Stimulated activated CD4-positive, alpha-beta T cell treated with anti-CD3 and anti-CD28 coated beads, Interleukin-1b, Interleukin-23, amount 100 ng/mL, for 4 hours (primary cell): ENCODE measurements at places on chromosomes 7 and 10.

DNA sequence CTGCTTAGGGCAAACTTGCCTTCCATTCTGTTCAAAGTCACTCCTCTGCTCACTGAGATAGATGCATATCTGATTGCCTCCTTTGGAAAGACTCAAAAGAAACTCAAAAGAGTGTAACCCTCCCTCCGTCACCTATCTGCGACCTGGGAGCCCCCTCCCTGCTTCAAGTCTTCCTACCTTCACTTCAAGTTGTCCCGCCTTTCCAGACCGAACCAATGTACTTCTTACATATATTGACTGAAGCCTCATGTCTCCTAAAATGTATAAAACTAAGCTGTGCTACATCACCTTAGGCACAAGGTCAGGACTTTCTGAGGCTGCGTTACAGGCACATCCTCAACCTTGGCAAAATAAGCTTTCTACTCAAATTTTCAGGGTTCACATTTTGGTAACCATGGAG, 77.4 kb upstream of the C1GALT1 start:
- DNase-seq, result no peak

- DNase-seq, result no peak
Observed at GRCh38 chr7:43405948-43406347, 177.0 kb upstream of the STK17A start.

DNA sequence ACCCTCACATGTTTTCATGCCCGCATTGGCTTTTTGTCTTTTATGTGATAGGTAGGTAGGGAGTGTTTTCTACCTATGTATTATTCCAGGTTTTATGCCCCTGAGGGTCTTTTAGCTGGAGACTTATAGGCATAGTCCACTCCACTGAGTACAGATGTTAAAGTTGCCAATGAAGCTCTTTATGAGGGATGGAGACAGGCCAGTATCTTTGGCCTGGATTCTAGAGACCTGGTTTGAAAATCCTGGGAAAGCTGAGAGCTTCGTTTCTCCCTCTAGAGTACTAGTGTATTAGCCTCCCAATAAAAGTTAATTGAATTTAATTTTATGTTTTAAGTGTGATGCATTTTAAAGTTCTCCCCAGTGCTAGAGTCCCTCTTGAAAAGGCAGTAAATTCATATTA, 854.1 kb downstream of the LRMDA start:
- no peak for DNase-seq

DNA sequence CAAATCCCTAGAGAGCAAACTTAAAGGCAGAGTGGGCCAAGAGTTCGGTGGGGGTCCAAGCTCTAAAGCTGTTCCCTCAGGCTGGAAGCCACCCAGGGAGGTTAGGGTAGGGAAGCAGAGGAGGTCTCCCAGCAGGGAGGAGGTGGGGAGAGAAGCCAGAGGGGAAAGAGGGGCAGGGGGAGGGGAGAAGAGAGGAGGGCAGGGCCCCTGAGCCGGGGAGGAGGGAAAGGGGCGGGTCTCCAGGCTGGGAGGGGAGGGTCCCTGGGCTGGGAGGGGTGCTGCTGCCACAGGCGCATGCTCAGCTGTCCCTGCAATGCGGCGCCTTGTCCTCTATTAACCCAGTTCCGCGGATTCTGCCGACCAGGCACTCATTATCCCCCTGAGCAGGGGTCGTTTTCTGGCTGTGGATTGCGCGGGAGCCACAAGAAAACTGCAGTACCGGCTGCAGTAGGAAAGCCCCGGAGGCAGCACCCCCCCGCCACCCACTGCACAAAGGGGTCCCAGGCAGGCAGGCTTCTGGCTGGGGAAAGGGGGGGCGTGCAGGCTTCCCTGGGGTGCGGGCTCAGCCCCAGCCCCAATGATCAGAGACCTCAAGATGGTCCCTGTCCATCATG, 49.3 kb downstream of the CAMK2B start:
- no peak for DNase-seq

- DNase-seq, result no peak
Observed at GRCh38 chr10:2920637-2921036, 146.7 kb upstream of the PFKP start.

DNA sequence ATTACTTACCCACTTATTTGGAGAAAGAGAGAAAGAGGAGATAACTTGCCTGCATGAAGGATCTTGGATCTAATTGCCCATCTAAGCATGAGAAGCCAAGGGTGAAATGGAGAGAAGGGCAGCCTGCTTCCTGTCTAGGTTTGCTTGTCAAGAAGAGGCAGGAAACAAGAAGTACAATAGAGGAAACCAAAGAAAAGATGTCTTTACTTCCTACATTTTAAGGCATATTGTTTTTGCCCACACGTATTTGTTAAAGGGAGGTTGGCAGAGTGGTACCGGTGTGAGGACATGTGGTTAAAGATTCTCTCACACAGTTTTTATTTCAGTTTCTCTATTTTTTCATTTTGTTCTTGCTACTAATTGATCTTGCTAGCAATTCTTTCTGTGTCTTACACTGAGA, 6.0 kb upstream of the TAS2R38 start:
- no peak for DNase-seq

- DNase-seq, result no peak
Observed at GRCh38 chr7:2070151-2070763, 162.5 kb downstream of the MAD1L1 start.

GRCh38 chr10:132238371-132239125, 51.8 kb downstream of the DPYSL4 start:
- DNase-seq, result no peak

DNA sequence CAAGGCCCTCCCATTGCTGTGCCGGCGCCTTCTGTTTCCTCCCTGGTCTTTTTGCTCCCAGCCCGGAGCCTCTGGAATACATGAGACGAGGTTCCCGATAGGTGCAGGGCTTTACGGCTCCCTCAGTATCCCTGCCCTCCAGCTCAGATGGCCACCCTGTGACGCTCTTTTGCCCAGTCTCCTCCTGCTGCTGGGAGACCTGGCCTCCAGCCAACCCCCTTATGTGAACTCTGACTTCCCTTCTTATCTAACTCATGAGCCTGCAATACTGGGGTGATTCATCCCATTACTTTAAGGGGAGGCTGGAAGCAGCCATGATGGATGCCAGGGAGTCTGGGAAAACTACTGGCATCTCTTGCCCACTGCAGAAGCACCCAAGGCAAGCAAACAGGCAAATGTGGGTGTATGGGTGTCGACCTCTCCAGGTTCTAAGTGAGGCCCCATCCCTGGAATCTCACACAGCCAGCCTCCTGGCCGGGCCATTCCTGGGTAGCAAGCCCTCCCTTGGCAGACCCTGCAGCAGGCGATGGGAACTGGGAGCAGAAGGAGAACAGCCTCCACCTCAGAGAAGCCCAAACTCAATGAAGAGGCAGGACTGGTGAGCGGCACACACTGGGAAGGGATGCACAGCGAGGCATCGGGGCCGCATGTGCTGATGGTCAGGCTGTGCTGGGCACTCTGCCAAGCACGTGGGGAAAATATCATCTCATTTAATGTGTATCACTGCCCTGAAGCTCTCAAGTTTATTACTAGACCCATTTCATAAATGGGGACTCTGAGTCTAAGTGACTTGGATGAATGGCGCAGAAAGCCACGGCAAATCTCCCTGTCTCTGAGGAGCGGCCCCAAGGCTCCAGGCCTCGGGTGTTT, 97.5 kb downstream of the FAM53B start:
- DNase-seq, result no peak

DNA sequence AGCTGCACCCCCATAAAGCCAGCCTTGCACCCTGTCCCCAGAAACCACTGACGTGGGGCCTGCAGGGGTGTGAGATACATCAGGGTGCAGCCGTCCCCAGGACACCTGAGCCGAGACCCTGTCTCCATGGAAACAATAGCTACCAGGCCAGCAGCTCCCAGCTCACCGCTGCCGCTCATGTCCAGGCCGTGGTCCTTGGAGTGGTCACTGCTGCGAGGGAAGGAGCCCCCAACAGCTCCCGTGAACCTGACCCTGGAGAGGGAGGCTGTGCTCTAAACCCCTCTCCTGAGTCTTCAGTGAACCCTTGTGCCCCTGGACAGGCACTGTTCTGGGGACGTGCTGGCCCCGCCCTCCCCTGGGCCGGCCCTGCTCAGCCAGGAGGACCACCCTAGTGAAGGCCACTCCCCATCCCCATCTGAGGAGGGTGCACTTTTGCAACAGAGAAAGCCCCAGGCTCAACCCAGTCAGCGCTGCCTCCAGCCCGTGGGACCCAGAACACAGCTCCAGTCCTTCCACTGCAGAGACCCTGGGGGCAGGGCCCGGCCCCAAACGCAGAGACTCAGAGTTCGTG, 19.6 kb upstream of the INPP5A start:
- DNase-seq, result no peak

DNA sequence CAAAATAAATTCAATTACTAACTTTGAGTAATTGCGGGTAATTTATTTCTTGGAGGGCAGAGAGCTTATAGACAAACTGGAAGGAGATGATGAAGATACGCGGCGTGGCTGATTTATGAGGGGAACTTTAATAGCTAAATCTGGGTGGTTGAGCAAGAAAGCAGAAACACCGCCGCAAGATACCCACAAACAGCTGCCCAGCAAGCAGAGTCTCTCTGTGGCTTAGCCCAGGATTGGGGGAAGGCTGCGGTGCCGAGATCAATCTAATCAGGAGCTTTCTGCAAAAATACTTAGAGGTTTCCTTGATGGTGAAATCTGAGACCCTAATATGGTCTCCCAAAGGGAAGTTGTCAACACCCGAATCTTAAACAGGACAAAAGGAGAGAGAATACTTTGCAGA, 94.9 kb upstream of the MGMT start:
- no peak for DNase-seq

DNA sequence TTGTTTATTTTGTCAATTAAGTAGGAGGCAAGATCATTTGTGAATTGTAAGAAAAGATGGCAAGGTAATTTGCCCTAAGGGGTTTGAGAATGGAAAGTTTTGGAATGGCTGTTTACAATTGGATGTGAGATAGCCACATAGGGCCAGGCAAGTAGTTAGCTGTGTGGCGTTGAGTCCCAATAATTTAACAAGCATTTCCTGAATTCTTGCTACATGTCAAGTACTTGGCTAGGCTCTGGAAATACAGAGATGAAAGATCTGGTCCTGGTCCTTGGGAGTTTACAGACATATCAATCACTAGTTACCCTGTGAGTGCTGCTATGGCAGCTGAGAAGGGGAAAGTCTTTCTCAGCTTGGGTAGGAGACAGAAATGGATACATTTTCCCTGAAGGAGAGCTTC, 401.6 kb downstream of the SUGCT start:
- no peak for DNase-seq

- DNase-seq, result no peak
Observed at GRCh38 chr7:66306243-66306642, 101.1 kb downstream of the TPST1 start.

DNA sequence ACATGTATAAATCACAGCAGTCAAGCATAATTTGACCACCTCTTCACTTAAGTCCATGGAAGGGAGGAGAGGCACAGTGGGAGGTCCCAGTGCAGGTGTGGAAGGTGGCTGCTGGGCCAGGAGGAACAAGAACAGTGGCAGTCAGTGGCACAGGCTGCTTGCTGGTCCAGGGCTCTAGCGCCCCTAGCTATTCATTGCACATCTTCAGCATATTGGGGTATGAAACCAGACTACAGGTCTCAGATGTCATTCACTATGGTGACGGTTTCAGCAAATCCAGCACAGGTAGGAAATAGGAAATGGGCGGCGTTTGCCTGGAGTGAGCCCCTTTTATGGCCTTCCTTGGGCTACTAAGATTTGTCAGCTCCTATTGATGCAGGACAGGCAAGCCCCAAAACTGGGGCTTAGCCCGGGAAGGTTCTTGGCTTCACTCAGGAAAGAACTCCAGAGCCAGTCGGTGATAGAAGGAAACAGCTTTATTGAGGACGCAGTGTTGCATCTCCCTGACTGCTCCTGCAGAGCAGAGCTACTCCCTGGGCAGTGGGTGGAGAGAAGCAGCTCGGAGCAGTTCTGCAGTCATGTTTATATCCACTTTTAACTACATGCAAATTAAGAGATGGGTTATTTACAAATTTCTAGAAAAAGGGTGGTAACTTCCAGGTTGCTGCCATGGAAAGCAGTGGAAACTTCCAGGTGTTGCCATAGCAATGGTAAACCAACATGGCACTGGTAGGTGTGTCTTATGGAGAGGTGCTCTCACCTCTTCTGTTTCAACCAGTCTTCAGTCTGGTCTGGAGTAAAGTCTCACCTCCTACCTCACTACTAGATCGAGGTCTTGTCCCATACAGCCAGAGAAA, 608.8 kb downstream of the PARD3 start:
- DNase-seq, result no peak

GRCh38 chr10:9012312-9012711, 957.8 kb downstream of the GATA3 start:
- DNase-seq, result no peak

DNA sequence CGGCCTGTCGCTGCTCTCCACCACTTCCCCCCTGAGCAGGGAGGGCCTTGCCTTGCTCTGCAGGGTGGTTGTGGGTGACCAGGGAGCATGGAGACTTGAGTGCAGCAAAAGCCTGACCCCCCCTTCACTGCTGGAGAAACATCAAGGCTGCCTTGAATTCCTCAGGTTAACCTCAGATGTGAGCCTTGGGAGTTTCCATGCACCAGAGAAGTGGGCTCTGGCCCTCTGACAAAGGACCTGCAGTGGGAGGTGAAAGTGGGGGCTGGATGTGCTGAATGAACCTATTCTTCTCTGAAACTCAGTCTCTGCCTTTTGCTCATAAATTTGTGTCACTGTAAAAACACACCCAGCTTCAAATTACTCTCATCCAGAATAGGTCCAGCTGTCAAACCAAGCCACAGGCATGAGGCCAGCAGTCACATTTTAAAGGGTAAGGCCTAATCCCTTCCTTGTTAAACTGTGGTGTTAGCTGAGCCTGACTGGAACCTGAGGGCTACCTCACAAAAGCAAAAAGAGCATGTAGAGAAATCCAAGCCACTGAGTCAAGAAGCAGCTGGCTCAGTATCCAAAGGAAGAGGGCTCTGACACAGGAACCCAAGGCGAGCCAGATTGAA, 356.8 kb downstream of the CCSER2 start:
- DNase-seq, result no peak

- DNase-seq, result no peak
Observed at GRCh38 chr7:26319636-26320035, 28.0 kb downstream of the SNX10 start.

GRCh38 chr10:132809232-132810140, 23.5 kb upstream of the NKX6-2 start:
- DNase-seq, result no peak

- DNase-seq, result no peak
Observed at GRCh38 chr7:35657125-35657524, 37.8 kb downstream of the HERPUD2 start.

- DNase-seq, result no peak
Observed at GRCh38 chr10:96618653-96619052, 31.8 kb upstream of the TM9SF3 start.

- no peak for DNase-seq
Observed at GRCh38 chr10:98308669-98309365, 40.8 kb upstream of the LOXL4 start.

- no peak for DNase-seq
Observed at GRCh38 chr10:125010362-125010761, 68.4 kb downstream of the ZRANB1 start.
